ENCODE measurements at places on chromosomes 12 and 14.

- no peak for DNase-seq
These were observed 22.0 kb downstream of the CD9 start for GRCh38 chr12:6222078-6222654.

DNA sequence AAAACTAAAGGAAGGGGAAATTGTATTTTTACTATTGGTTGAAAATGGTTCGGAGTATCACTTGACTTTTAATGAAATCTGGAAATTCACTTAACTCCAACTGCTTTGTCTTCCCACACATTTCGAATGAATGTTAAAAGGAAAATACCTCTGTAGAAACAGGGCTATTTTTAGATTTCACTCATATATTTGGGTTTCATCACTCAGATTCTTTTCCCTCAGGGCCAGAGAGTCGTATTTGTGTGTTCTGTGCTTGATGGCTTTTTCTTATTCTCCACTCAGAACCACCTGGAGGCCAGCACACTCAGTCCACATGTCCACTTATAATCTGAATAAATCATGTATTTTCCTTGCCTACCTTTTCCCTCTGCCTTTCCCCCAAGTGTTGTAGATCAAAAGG, 40.0 kb downstream of the DAAM1 start:
- DNase-seq = no peak

- no peak for DNase-seq
These were observed 16.5 kb downstream of the NINJ2 start for GRCh38 chr12:646442-647384.

DNA sequence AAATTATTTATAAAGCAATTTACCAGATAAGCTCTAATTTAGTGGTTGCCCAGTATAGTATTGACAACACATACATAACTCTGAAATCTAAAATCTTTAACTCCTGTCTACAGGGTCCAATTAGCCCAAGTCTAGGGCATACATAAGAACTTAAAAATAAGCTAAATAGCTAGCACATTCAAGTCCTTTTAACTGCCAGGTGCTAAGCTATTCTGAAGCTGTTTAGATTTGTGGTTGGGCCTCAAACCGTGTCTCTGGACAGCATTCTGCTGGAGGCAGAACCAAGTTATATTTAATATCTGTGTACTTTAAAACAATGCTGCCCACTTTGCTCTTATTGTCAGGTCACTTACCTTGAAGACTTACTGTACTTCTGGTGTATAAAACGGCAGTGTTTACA, 19.0 kb downstream of the RPS6KA5 start:
- no peak for DNase-seq

GRCh38 chr14:22549324-22549962, 39.6 kb downstream of the DAD1 start:
- DNase-seq = no peak

GRCh38 chr12:12387501-12387900, 30.6 kb downstream of the BORCS5 start:
- no peak for DNase-seq

- DNase-seq = no peak
These were observed 586 bp downstream of the TTC6 start for GRCh38 chr14:37595809-37596621.

DNA sequence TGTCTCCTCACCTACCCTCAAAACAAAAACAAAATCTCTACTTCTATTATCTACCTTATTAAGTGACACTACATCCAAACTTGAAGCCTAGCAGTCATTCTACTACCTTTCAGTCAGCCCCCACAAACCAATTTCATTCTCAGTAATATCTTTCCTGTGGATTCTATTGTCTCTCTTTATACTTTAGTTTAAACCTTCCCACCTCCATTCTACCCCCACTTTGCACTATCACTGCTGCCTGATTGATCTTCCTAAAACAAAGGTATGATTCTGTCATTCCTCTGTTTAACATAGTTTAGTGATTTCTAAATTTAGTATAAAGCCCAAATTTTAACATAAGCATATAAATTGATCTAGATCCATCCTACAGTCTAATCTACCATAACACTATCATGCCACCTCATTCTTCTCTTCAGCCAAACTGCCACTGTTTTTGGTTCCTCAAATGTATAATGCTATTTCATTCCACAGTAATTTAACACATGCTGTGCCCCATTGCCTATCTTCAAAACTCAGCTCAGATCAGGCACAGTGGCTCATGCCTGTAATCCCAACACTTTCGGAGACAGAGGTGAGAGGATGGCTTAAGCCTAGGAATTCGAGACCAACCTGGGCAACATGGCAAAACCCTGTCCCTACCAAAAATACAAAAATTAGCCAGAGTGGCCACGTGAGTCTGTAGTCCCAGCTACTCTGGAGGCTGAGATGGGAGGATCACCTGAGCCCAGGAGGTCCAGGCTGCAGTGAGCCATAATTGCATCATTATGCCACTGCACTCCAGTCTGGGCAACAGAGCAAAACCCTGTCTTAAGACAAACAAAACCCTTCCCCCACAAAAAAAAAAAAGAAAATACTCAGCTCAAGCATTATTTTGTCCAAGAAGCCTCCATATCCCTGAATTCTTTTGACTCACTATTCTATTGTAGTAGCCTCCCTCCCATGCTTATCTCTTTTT, 3.1 kb upstream of the STRN3 start:
- DNase-seq = no peak

DNA sequence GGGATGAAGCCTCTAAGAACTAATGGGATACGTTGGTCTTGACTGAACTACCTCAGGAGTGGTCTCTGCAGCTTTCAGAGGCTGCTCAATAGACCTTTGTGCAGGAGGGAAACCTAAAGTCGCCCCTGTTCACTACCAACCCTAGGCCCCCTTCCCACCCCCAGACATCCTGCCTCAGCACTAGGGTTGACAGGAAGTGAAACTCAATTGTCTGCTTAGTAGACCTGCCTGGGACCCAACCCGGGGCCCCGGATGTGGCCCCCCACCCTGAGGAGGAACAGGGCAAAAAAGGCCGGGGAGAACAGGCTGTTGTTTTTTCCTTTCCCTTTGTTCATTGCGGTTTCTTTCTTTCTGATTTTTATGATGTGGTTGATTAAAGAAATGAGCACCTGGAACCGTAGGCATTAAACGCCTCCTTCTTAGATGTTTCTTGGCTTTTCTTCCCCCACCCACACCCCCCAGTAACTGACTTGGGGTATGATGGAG, 1.6 kb upstream of the DGKA start:
- no peak for DNase-seq

DNA sequence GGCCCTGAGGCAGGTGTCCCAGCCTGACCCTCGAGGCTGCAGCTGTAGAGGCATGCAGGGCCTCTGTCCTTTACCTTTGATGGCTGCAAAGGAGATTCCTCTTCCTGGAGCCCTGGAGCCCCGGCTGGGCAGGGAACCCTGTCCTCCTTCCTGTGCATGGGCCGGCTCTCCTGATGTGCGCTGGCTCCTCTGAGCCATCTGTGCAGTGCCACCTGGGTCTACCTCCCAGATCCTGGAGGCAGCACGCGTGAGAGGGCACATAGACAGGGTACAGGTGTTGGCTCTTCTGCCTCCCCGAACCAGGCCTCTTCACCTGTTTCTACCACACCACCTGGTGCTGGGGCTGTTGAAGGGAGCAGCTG, 115.1 kb downstream of the BEGAIN start:
- no peak for DNase-seq

GRCh38 chr12:115598871-115599811, 678.4 kb downstream of the MED13L start:
- DNase-seq = peak; percentile 42

DNA sequence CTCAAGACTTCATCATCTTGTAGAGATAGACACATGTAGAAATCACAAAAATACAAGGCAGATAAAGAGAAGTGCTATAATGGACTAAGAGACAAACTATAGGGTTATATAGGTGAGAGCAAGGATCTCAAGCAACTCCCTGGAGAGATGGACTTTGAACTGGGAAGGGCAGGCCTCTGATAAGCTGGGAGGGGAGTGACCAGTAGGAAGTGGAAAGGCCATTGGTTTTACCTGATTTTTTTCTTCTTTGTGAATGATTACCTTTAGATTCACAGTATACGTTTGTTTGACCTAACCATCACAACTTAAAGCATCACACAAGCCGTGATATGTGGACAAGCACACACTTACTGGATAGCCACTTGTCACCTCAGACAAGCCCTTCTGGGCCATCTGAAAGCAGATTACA, 5.2 kb upstream of the TEP1 start:
- DNase-seq = no peak

- no peak for DNase-seq
These were observed 106.7 kb upstream of the SFSWAP start for GRCh38 chr12:131603939-131604795.

- no peak for DNase-seq
These were observed 77.9 kb upstream of the SOX5 start for GRCh38 chr12:24027352-24027751.

DNA sequence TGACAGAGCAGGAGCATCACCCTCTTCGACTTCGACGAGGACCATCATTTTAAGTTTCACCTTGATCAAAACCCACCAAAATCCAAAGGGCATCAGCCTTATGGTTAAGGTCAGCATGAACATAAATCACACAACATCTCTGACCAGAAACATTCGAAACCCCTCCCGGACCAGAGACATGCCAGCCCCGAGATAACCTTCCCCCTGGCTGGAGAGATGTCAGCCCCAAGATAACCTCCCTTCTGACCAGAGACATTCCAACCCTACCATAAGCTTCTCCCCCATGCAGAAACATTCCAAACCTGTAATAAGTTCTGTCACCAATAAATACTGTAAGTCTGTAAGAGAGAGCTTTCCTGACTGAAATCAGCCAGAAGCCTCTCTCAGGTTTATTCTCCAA, 6.3 kb downstream of the PCNX4 start:
- no peak for DNase-seq

DNA sequence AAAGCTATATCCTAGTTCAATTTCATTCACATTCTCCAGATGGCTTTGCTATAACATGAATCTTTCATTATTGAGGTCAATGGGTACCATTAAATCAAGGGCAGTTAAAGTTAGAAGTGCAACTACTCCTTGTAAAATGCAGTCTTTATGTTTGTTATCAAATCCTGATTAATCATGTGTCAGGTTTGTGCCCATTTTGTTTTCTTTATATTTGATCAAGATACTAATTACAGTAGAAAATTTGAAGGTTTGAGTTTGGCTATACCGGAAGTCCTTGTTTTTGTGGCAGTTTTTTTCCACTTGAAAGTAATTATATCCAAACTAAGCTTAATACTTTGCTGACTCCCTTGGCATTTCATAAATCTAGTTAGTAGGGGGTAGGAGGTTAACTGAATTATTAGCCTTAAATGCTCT, 513.0 kb downstream of the DIO2 start:
- no peak for DNase-seq

- no peak for DNase-seq
These were observed 202.9 kb upstream of the ATXN7L3B start for GRCh38 chr12:74334780-74335179.

DNA sequence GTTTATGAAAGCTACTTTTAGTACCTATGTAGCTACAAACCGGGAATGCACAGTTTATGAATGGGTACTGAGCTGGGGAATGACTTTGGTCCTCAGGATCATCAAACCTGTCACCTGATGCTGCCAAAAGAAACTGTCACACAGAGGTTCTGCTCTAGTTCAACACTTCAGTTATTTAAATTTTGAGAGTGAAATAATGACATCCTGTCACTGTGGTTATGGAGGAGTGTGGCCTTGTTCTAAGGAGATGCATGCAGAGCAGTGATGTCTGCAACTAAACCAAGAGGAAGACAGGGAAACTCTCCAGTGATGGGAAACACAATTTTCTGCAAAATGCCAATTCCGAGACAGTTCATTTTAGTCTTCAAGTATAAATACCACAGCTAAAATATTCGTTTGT, 4.8 kb upstream of the AEBP2 start:
- no peak for DNase-seq

DNA sequence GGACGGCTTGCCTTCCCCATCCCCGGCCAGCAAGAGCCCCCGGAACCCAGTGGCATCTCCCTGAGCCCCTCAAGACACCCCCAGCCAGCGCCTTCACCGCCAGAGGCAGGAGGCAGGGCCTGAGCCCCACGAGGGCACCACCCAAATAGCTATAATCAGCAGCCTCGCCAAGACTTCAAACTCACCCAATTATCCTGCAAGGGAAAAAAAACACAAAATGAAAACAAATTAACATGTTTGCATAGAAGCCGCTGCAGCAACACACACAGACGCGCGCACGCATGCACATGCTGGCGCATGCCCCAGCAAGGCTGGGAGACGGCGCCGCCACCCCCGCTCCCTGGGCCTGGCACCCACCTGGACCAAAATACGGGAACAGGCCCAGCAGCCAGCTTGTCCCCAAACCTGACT, 15.8 kb downstream of the FAM222A start:
- peak; percentile 37 for DNase-seq

GRCh38 chr12:3463921-3464320, 27.1 kb upstream of the PRMT8 start:
- no peak for DNase-seq

GRCh38 chr12:13211191-13211858, 14.8 kb downstream of the EMP1 start:
- DNase-seq = no peak

- DNase-seq = no peak
These were observed 11.4 kb upstream of the RNF34 start for GRCh38 chr12:121388421-121388981.

- DNase-seq = no peak
These were observed 9.7 kb downstream of the PNN start for GRCh38 chr14:39184628-39185255.

DNA sequence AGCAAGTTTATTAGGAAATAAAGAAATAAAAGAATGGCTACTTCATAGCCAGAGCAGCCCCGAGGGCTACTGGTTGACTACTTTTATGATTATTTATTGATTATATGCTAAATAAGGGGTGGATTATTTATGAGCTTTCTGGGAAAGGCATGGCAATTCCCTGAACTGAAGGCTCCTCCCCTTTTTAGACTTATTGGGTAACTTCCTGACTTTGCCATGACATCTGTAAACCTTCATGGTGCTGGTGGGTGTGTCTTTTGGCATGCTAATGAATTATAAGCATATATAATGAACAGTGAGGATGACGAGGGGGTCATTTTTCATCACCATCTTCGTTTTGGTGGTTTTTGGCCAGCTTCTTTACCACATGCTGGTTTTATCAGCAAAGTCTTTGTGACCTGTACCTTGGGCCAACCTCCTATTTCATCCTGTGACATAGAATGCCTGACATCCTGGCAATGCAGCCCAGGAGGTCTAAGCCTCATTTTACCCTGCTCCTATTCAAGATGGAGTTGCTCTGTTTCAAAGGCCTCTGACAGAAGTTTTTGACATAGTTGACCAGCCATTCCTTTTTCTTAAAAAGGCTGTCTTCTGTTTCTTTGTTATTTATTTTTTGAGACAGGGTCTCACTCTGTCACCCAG, 11.1 kb upstream of the PTGES3 start:
- no peak for DNase-seq

- no peak for DNase-seq
These were observed 37.3 kb upstream of the PLEKHG6 start for GRCh38 chr12:6273205-6273540.

DNA sequence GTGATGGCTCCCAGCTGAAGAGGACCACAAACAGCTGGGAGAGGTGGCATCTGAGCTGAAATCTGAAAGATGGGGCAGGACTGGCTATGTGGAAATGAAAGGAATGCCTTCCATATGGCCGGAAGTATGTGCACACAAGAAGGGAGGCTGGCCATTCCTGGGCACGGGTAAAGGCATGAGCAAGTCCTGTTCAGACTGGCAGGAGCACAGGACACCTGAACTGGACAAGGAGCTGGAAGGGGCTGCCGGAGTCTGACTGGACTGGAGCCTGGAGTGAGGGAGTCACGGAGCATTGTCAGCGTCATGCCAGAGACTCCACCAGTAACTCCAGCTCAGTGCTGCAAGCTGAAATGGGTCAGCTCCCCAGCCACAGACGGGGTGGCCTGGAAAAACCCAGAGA, 11.9 kb upstream of the TC2N start:
- DNase-seq = no peak

GRCh38 chr12:29610473-29611170, 113.1 kb upstream of the OVCH1 start:
- DNase-seq = no peak

All from anterior cingulate cortex (tissue), 58 donors.